ENCODE measurements at places on chromosomes 5 and 9. TPM values are rescaled to one million over a fixed set of nuclear protein-coding genes. Genes with fewer than 3 reads are reported as not detected.

GRCh38 chr9:89890326-89890980 is 285.6 kb downstream of the GADD45G start:
- DNase-seq = no peak

DNA sequence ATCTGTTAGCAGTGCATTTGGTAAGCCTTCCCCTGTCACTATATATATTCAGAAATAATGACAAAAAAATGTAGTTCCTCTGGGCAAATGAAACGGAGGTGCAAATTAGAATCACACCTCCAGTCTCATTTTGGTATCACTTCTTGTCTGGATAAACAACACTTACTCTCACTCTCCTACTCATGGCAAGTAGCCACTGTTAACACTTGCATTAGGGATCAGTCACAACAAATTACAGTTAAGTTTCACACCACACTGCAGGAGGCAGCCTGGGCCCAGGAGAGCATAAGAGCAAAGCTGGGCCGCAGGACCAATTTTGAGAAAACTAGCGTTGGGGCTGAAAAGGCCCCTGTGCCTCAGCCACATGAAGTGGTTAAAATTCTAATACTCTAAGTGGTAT is 161.0 kb downstream of the ELAVL2 start:
- no peak for DNase-seq

- no peak for DNase-seq
These were observed 27.1 kb upstream of the MTMR12 start for GRCh38 chr5:32339878-32340277.

GRCh38 chr5:54454602-54455001 is 897 bp upstream of the HSPB3 start:
- DNase-seq = no peak

DNA sequence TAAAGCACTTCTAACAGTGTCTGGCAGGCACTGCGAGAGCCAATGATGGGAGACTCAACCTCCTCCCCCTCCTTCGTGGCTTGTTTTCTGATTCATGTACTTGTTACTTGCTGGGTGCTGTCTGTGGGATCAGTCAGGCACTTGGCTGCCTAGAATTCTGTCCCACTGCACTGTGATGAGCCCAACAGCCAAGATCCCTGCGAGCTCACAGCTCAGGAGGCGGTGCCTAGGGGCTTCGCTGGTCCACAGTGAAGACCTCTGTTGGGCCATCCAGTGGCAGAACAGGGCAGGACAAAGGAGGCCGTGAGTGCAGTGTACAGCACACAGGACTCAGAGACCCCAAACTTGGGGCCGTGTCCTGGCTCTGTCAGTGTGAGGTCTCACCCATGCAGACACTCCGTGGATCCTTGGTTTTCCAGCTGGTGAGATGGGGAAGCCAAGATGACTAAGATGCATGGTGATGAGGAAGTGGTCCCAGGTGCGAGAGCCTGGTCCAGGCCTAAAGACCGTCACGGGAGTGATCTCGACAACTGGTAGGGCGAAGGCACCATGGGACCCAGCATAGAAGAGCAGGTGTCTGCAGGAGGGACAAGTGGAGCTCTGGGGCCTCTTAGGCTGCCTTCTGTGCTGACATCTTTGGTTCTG is 19.5 kb downstream of the MYMK start:
- DNase-seq = no peak

DNA sequence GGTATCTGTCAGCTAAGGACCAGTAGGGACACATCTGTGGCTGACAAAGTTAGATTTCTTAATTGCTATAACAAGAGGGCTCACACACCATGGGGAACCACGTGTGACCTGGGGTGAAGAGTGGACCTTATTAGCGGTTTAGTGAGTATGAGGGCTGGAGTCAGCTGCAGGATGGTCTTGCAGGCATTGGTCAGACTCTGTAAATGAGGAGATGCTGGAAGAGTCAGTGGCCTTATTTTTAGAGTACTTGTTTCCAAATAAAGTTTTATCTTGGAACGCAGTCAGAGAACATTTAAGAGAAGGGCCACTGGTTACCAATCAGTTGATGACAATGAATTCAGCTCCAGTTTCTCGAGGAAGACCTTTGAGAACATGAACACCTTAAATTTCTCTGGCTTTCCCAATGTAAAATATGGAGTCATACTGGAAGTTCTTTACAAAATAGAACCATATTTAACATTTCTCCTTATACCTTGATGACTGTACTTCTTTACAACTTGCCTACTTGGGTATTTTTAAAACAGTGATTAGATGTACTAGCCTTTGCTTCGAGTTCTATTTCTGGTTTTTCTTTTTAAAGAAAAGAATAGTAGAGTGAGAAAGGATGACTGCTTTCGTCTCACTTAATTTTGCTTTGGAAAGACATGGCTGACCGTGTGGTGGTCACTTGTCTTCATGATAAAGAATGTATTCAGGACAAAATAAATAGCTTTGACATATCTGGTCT is 185.9 kb upstream of the S1PR3 start:
- DNase-seq = no peak

- DNase-seq = no peak
These were observed 619.8 kb downstream of the HINT1 start for GRCh38 chr5:130545291-130545690.

DNA sequence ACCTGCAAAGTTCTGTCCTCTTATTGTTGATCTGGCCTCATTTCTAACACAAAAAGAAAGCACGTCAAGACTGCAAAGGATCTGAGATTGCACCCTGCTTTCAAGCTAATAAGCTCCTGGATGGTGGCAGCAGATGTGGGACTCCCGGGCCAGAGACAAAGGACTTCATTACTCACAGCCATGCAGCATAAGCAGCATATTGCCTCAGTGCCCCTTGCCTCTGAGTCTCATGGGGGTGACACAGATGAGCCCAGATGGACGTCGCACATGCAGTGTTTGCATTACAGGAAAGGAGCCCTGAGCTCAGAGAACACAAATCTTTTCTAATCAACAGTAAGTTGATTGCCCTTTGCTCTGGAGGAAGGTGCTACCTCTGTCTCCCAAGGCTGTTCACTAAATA is 105.0 kb downstream of the SLC28A3 start:
- DNase-seq = no peak

- peak; percentile 65 for DNase-seq
These were observed 10.5 kb downstream of the TAL2 start for GRCh38 chr9:105672711-105673234.

GRCh38 chr5:86330736-86331135 is 287.0 kb upstream of the COX7C start:
- DNase-seq = no peak

- DNase-seq = peak; percentile 81
These were observed 17.0 kb downstream of the FOCAD start for GRCh38 chr9:20701060-20701459.

DNA sequence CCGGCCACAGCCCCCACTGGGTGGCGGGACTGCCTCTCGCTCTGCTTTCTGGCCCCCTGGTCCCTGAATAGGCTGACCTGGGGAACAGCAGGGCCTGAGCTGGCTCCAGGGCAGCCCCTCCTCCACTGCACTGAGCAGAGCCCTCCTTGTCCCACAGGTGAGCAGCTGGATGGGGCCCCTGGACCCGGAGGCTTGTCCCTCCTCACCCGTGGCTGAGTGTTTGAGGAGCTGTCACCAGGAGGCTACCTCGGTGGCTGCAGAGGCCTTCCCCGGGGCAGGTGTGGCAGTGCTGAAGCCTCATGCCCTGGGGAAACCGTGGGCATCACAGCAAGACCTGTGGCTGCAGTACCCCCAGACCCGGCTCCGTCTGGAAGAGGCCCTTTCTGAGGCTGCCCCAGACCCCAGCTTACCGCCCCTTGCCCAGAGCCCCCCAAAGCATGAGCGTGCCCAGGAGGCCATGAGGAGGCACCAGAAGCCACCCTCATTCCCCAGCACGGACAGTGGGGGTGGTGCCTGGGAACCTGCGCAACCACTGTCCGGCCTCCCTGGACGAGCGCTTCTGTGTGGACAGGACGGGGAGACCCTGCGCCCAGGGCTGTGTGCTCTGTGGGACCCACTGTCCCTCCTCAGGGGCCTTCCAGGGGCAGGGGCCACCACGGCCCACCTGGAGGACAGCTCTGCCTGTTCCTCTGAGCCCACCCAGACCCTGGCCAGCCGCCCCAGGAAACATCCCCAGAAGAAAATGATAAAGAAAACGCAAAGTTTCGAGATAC is 28.5 kb upstream of the LRRC14B start:
- no peak for DNase-seq

DNA sequence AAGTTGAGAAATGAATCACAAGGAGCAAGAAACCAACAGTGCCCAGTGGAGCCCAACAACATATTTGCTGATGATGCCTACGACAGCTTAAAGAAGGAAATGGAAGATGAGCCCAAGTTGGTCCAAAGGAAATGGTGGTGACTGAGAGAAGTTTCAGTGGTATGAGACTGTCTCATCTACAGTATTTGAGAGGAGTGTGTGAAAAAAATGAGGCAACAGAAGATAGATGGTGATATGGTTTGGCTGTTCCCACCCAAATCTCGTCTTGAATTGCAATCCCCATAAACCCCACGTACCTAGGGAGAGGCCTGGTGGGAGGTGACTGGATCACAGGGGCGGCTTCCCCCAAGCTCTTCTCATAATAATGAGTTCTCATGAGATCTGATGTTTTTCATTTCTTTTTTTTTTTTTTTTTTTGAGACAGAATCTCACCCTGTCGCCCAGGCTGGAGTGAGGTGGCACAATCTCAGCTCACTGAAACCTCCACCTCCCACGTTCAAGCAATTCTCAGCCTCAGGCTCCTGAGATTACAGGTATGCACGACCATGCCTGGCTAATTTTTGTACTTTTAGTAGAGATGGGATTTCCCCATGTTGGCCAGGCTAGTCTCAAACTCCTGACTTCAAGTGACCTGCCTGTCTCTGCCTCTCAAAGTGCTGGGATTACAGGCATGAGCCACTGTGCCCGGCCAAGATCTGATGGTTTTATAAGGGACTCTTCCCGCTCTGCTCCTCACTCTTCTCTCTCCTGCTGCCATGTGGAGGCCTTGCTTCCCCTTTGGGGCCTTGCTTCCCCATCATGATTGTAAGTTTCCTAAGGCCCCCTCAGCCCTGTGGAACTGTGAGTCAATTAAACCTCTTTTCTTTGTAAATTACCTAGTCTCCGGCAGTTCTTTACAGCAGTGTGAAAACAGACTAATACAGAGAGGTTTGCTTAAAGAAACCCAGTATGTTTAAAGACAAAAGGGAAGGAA is 30.2 kb downstream of the EFCAB9 start:
- DNase-seq = no peak

GRCh38 chr5:151696470-151697061 is 9.9 kb upstream of the SPARC start:
- DNase-seq = no peak

LCN2 gene
- total RNA-seq = not detected

PRRX2 gene
- total RNA-seq = 0.44 TPM

ORM2 gene
- total RNA-seq = not detected

NDOR1 gene
- 2.4 TPM for total RNA-seq

CMYA5 gene
- under 0.01 TPM for total RNA-seq

PLAC8L1 gene
- 0.20 TPM for total RNA-seq

DBH gene
- not detected for total RNA-seq

PLEKHG4B gene
- under 0.01 TPM for total RNA-seq

MLANA gene
- not detected for total RNA-seq

All from lung microvascular endothelial cell (primary cell).